Panc1 (cell line): ENCODE measurements at places on chromosomes 16 and 17.

GRCh38 chr17:74244548-74244947, 29.5 kb upstream of the DNAI2 start:
- DNase-seq = no peak

DNA sequence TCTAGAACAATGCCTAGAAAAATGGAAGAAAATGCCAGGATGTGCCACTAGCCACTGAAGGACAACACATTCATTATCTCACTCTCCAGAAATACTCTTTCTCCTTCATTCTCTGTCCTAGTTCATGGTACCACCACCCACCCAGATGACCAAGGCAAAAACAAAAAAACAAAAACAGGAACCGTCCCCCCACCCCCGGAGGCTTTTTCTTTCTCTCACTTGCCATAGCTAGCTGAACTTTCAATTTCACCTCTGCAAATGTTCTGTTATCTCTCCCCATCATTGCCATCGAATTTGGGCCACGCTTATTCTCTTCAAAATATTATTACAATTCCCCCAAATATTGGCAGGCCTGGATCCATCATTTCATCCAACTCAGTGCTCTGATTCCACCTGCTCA, 49.0 kb downstream of the SOX9 start:
- DNase-seq = no peak

DNA sequence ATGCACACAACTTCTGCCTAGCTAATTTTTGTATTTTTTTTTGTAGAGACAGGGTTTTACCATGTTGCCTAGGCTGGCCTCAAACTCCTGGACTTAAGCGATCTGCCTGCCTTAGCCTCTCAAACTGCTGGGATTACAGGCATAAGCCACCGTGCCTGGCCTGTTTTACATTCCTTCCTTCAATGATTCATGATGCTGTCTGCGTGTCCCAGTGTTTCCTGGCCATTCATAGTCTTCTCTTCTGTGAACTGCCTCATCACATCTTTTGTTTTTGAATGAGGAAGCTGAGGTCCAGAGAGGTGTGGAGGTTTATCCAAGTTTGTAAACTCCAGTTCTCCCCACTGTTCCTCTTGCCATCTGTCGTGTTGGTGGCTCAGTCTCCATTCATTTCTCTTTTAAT, 64.5 kb upstream of the MED9 start:
- no peak for DNase-seq

DNA sequence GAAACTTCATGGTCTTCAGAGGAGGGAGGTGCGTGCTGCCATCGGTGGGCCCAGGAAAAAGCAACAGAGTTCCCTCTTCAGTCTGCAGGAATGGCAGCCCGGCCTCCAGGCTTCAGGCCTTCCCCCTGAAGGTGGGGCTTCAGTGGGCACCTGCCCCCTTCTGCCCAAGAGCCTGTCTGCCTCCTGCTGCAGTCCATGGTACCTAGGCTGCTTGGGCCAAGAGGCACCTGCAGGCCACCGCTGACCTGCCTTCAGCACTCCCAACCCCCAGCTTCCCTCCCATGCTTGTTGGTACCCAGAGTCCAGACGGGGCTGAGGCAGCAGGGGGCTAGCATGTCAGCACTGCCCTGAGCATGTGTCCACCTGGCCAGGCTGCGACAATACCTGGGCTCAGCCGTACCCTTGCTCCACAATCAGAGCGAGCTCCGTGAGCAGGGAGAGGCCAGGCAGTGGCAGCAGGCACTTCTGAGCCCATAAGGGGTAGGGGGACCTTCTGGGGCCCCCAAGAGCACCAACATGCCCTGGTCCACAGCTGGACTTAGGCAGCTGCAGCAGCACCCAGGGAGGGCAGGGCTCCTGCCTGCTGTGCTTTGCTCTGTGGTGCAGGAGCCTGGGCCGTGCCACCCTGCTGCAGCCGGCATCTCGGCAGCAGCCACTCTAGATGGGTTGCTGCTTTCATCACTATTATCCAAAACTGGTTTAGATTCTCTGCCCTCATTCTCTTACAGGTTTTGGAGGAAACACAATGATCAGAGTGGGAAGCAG, 77.2 kb upstream of the AKTIP start:
- DNase-seq = no peak

DNA sequence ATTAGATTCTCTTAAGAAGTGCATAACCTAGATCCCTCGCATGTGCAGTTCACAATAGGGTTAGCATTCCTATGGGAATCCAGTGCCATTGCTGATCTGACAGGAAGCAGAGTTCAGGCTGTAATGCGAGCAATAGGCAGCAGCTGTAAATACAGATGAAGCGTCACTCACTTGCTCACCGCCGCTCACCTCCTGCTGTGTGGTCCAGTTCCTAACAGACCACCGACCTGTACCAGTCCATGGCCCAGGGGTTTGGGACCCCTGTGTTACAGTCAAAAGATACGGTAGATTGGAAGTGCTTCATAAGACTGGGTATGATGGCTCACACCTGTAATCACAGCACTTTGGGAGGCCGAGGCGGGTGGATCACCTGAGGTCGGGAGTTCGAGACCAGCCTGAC, 2.8 kb downstream of the STAT5A start:
- no peak for DNase-seq

DNA sequence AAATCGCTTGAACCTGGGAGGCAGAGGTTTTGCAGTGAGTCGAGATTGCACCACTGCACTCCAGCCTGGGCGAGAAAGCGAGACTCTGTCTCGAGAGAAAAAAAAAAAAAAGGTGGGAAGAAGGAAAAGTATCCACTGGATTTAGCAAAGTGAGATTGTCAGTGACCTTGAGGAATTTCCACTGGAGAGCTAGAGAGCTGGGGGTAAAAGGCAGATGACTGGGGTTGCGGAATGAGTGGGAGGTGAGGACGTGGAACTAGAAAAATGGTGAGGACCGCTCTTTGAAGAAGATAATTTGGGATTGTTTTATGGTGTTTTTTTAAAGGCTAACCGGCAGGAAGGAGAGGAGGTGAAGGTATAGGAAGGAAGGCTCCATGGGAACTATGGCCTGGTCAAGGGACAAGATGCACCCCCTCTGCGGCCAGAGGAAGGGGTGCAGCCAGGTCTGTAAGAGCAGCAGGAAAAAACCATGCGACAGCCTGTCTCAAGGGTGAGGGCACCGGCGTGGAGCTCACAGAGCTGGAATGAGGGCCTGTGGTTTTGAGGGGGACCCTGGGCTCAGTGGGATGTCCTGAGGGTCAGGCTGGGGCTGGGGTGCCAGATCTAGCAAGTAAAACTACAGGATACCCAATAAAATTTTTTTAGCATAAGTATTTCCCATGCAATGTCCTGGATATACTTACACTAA, 694 bp upstream of the MLST8 start:
- no peak for DNase-seq

DNA sequence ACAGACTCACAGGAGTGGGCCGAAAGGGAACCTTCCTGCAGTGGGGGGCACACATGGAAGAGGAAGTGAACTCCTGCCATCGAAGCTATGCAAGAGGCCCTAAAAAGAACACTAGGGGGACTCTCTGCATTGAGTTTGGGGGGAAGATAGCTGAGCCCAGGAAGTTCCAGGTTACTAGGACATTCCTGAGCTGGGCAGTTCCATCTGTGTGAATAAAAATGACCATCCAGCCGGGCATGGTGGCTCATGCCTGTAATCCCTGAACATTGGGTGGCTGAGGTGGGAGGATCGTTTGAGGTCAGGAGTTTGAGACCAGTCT, 211.8 kb downstream of the ZNF423 start:
- DNase-seq = no peak

- DNase-seq = no peak
Observed at GRCh38 chr16:74651841-74652240, 14.8 kb downstream of the RFWD3 start.

- DNase-seq = no peak
Observed at GRCh38 chr17:50097455-50097854, 2.3 kb downstream of the PDK2 start.

GRCh38 chr16:75043175-75043895, 44.5 kb downstream of the ZNRF1 start:
- no peak for DNase-seq

- no peak for DNase-seq
Observed at GRCh38 chr16:81996664-81997509, 14.4 kb downstream of the SDR42E1 start.

DNA sequence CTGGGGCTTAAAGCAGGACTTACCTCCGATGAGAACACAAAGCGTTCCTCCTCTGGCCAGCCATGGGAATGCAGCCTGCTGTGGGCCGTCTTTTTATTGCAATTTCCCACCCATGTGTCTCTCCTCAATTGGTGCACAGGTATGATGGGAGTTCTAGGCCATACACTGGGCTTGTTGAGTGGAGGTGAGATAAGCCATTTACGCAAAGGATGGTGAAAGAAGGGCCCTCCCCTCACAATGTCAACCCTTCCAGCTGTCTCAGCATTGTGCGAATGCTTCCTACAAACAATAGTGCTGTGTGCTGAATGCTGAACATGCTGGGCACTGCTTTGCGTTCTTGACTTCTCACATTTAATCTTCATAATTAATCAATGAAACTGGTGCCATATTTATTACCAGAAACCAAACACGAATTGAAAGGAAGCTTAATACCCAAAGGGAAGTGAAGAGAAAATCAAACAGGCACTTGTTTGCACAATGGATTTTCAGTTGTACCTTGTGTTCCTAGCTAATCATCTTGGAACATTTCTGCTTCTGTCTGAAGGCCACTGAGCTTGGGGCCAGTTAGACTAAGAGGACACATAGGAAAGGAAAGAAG, at the start of gene GP2:
GP2 (minus strand) TSS at position 70 of the 598 bp plus-strand sequence. CDS start 1,082 bp downstream, outside the sequence.
- no peak for DNase-seq

GRCh38 chr16:49330562-49331201, 42.9 kb upstream of the C16orf78 start:
- DNase-seq = no peak

DNA sequence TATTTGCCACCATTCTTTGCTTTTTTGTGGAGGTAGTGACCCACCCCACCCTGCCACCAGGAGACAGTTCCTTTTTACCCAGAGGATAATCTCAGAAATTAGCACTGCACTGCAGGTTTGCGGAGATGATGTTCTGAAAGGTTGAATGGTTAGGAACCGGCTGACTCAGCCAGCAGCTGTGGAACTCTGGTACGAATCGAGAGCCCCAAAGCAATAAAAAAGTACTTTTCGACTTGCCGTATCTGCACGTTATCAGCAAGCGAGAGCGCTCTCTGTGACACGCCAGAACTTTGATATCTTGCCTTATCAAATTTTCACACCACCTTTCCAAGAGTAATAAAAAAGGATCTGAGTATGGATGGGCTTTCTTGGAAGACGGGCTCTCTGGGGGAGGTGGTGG, 96.3 kb upstream of the EEF2KMT start:
- DNase-seq = no peak

GRCh38 chr17:10612957-10613744, 44.0 kb downstream of the MYH3 start:
- no peak for DNase-seq

DNA sequence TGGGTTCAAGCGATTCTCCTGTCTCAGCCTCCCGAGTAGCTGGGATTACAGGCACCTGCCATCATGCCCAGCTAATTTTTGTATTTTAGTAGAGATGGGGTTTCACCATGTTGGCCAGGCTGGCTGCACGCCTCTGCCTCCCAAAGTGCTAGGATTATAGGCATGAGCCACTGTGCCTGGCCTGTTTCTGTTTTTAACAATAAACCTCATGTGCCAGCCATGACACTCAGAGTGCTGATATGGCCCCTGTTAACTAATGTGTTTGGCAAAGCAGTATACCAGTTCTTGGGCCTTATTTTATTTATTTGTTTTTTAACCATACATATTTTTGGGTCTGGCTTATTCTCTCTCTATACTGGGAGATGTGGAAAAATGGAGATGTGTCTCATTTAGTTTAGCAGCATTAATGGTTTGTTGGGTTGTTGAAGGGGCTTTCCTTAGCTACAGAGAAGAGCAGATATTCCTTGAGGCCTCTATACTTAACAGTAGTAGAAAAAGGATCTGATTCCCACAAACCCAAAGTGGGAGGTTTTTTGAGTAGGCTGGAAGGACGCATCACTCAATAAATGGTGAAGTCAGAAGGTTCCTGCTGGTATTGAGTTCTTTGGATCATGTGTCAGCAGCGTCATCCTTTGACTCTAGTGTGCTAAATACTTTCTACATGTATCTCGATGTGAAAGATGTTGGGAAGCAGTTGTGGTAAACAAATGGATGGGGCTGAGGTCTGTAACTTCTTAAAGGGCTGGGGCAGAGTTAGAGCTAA, 16.2 kb upstream of the CDK5R1 start:
- no peak for DNase-seq

DNA sequence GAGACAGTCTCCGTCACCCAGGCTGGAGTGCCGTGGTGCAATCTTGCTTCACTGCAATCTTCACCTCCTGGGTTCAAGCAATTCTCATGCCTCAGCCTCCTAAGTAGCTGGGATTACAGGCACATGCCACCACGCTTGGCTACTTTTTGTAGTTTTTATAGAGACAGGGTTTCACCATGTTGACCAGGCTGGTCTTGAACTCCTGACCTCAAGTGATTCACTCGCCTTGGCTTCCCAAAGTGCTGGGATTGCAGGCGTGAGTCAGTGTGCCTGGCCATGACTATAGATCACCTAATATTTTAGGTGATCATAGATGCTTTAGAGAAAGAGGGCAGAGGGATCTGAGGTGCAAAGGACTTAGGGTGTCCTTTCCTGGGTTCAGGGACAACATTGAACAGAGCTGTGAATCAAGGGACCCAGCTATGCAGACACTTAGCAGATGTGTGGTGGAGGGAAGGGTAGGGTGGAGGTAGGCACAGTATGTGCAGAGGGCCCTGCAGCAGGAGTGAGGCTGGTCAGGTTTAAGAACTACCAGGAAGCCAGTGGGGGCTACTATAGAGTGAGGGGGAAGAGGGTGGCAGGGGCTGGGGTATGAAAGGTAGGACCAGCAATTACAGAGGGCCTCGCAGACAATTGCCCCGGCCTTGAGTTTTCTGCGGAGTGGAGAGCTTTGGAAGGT, 116.5 kb downstream of the CMIP start:
- no peak for DNase-seq

DNA sequence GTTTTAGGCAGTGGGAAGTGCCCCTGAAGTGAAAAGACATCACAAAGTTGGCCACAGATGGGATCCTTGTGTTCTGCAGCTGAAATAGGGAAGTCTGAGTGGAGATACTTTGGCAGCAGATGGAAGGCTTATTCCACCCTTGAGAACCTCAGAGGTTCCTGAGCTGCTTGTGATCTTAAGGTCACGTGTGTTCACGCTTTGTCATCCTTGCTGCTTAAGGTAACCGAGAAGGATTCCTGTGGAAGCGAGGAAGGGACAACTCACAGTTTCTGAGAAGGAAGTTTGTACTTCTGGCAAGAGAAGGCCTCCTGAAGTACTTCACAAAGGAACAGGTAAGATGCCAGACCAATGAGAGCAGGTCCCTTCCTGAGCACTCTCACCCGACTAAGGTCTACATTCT, 12.2 kb downstream of the ADAP2 start:
- DNase-seq = no peak

- DNase-seq = no peak
Observed at GRCh38 chr17:39617446-39618245, 9.1 kb upstream of the PPP1R1B start.

GRCh38 chr17:42520540-42520951, 15.5 kb upstream of the NAGLU start:
- DNase-seq = no peak
